ENCODE measurements at places on chromosomes 13 and 19.

DNA sequence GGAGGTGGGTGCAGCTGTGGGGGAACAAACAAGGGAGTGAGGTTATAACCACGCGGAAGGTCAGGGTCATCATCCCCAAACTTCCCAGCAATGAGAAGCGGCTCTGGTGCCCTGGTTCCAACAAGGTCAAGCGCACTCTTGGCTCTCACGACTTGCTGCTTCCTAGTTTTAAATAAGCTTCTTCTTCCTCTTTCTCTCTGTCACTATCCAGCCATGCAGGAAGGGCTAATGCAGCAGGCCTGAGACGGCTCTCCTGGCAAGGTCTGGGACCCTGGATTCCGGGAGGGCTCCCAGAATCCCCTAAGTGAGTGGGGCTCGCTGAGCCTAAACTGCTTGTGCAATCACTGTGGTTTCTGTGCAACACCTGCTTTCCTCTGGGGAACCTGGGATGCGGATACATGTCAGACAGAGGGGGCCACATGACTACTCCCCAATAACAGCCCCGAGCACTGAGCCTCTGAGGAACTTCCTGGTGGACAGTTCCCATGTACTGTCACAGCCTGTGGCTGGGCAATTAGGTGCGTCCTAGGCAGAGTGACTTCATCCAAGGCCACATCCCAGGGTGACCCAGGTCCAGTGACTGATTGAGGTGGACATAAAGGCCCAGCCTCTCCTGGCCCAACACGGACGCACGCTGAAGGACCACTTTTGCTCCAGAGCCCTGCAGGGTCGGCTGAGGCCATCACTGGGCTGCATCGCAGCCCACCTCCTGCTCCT lies 24.2 kb downstream of the VRK3 start:
- DNase-seq = no peak

- DNase-seq = no peak
These were observed 248.4 kb downstream of the RFC3 start for GRCh38 chr13:34066344-34066743.

DNA sequence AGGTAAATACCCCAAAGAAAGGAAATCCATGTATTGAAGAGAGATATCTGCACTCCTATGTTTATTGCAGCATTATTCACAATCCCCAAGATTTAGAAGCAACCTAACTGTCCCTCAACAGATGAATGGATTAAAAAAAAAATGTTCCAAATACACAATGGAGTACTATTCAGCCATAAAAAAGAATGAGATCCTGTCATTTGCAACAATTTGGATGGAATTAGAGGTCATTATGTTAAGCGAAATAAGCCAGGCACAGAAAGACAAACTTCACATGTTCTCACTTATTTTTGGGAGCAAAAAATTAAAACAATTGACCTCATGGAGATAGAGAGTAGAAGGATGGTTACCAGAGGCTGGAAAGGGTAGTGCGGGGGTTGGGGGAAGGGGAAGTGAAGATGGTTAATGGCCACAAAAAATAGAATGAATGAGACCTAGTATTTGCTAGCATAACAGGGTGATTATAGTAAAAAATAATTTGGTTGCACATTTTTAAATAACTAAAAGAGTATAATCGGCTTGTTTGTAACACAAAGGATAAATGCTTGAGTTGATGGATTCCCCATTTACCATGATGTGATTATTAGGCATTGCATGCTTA lies 9.7 kb upstream of the ZNF709 start:
- no peak for DNase-seq

- DNase-seq = no peak
These were observed 8.1 kb upstream of the PTBP1 start for GRCh38 chr19:788983-789700.

DNA sequence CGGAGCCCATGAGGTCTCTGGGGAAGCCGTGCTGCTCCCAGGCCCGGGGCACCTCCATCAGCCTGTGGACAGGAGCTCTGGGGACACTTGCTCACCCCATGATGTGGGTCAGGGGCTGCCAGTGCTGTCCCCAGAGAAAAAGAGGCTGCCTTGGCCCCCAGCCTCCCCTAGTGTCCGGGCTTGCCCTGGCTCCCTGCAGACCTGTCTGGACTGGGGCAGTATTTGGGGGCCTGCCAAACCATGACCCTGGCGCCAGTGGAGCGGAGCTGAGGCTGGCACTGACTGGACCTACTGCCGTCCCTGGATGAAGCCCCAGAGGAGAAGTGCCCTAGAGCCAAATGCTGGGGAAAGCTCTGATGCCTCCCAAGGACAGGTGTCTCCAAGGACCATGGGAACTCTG lies 30.4 kb downstream of the ELAVL1 start:
- DNase-seq = no peak

DNA sequence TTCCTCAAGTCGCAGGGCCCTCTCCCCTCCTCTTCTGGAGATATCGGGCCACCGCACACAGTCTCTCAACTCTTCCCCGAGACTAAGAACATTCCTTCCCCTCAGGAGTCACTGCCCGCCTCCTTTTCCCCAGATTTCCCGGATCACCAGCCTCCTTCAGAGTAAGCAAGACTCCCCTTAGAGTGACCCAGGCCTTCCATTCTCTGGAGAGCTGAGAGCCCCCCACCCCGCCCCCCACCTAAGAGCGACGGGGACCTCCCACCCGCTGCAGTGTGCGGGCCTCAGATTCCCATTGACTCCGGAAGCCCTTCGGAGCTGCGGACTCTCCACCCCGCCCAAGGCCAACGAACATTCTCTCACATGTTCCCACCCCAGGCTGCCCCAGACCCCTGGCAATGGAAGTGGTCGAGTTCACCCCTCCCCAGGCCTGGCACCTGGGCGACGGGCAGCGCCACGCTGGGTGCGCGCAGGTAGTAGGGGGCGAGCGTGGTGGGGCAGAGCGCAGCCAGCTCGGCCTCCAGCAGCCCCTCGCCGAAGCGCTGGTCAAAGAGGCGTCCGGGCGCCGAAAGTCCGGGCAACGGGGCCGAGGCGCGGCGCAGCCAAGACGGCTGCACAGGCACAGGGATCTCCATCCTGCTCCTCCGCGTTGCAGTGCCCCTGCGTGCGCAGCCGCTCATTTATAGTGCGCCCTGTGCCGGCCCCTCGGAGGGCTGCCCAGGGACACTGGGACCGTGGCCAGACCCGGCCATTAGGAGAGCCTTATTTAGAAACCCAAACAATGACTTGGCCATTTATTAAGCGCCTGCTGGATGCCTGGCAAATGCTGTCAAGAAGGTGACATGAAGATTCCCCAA lies at the start of gene HSPB6:
HSPB6 (minus strand) TSS at position 653 of the 854 bp plus-strand sequence; CDS start at position 632, 21 bp downstream.
- DNase-seq = no peak

- DNase-seq = no peak
These were observed 51.4 kb downstream of the UBL3 start for GRCh38 chr13:29799041-29799440.

DNA sequence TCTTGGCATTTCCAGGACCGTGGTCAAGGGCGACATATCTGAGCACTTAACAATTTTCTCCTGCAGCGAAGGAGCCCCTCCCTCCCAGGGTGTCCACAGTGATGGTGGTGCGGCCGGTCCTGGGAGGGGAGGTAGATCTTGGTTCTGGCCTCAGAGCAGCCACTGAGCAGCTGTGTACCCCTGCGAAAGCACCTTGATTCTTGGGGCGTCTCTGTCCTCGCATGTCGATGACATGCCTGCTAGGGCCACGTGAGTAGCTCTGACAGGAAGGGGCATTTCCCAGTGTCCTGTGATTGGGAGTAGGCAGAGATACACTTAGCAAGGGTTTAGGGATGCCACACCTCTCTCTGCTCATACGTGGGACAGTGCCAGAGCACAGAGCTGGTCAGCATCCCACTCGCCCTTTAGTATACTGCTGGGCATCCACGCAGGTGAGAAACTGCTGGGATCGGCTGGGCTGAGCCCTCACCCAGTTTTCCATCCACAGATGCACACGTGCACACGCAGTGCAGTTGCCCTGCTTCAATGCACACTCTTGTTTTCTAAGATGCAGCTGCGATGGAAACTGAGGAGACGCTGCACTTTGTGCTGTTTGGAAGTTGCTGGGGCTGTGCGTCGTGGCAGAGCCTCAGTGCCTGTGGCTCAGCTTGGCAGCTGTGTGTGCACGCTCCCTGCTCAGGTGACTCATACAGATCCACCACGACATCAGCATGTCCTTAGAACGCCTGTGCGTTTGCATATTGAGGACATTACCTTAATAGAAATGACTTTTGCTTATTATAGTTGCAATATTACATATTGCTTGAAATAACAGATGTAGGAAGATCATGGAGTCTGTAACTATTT lies 66.8 kb downstream of the TEX29 start:
- DNase-seq = no peak

- DNase-seq = no peak
These were observed 7.5 kb upstream of the DMWD start for GRCh38 chr19:45800070-45800553.

Measured in NCI-H748 treated with DMSO at 0.1 percent for 48 hours (cell line).